ENCODE measurements at places on chromosomes 1 and 21.

DNA sequence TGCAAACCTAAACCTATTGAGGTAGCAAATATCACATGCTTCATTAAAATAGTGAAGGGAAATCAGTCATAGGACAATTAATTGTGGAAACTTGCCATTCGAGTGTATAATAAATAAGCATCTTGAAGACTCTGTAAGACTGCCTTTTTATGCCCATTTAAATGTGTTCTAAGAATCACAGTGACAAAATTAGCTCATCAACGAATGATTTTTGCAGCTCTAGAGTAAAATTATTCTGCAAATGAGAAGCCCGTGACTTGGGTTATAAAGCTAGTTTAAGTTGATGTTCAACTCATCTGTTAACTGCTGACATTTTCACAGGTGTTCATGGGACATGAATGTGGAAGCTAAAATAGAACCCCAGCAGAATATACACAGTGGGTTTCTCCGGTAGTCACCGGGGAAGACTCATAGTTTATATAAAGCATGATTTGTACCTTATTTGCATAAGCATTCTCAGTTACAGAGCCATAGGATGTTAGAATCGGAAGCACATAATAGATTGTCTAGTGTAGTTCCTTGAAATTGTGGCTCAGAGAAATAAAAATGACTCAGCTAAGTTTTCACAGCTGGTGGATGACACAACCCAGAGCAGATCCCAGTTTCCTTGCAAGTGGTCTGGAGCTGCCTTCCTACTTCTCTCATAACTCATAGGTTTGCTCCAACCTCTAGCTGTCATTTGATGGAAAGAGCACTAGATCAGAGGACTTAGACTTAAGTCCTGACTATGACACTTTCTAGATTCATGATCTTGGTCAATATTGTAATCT is 107.3 kb downstream of the UCHL5 start:
- no peak for DNase-seq

DNA sequence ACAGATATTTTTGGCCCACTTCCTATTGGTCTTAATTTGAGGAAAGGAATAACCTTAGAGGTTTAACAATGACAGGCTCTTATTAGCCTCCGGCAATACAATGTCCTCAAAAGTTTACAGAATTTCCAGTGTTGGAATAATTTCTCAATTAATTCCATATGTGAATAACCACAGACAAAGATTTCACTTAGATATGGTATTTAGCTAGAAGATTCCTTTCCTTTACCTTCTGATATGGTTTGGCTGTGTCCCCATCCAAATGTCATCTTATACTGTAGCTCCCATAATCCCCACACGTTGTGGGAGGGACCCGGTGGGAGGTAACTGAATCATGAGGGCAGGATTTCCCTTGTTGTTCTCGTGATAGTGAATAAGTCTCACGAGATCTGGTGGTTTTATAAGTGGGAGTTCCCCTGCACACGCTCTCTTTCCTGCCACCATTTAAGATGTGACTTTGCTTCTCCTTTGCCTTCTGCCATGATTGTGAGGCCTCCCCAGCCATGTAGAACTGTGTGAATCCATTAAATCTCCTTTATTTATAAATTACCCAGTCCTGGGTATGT is 54.9 kb upstream of the RGS7 start:
- no peak for DNase-seq

GRCh38 chr1:36479505-36480051 is 3.1 kb downstream of the CSF3R start:
- DNase-seq: no peak

- DNase-seq: no peak
These were observed 15.1 kb upstream of the RPE65 start for GRCh38 chr1:68464891-68465290.

- DNase-seq: peak; percentile 7
These were observed 2.1 kb downstream of the ADGRL2 start for GRCh38 chr1:81802707-81803430.

- DNase-seq: no peak
These were observed 47.6 kb downstream of the FCRL3 start for GRCh38 chr1:157652859-157653493.
